ENCODE measurements at places on chromosomes 7 and 10.

- DNase-seq = no peak
Observed at GRCh38 chr7:122532406-122533269, 166.3 kb downstream of the RNF133 start.

DNA sequence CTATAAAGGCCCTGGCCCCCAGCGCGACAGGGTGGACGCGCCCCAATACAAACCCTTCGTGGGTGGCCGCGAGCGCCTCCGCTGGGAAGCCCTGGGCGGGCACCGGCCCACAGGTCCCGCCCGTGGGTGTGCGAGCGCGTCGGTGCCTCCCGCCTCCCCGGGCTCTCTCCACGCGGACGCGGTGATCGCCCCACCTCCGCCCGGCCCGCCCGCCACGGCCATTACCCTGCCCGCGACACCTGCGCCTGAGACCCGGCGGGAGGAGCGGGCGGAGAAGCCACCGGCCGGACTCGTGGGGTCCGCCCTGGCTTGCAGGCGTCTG lies 81.2 kb downstream of the PAX2 start:
- DNase-seq = no peak

DNA sequence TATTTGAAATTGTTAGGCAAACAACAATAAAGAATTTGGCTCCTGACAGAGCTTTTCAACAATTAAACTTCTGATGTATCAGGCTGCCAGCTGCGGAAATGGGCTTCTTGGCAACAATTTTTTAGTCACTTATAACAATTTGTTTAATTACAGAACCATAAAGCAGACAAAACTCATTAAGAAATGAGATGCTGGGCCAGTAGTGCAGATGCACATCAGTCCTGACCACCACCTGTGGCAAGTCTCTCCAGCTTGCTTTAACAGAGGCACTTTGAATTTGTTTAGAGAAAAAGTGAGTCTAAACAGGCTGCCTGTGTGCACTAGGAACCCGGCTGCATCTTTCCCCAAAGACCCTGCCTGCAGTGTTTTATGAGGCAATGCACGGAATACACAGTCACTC lies 1124.4 kb downstream of the NXPH1 start:
- no peak for DNase-seq

DNA sequence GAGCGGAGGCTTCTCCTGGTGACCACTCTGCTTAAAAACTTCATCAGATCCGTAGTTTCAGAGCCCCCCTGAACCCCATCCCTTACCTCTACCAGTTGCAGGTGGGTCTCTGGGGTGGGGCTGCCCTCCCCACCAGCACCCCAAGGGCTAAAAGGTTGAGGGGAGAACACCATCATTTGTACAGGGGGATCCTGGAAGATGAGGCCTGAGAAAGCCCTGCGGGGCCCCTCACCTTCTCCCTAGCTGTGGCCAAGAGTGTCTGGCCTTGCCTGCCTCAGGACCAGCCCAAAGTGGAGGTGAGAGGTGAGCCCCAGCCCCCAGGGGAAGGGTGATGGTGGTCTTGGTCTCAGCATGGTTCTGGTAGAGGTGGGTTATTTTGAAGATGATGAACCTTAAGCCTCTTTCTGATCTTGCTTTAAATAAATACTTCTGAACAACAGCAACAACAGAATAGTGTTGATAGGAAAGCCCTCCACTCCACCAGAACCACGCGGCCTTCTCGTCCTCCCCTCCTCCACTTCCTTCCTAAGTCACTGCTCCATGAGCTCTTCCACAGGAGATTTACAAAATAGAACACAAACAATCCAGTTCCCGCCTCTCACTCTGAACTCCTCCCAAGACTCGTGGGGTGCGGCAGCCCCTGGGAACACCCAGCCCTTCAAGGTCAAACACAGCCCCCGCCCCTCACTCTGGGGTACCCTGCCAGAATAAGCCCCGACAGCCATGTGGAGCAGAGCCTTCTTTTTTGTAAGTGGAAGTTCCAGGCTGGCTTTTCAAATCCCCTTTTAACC lies 169.1 kb downstream of the EGFR start:
- DNase-seq = no peak

DNA sequence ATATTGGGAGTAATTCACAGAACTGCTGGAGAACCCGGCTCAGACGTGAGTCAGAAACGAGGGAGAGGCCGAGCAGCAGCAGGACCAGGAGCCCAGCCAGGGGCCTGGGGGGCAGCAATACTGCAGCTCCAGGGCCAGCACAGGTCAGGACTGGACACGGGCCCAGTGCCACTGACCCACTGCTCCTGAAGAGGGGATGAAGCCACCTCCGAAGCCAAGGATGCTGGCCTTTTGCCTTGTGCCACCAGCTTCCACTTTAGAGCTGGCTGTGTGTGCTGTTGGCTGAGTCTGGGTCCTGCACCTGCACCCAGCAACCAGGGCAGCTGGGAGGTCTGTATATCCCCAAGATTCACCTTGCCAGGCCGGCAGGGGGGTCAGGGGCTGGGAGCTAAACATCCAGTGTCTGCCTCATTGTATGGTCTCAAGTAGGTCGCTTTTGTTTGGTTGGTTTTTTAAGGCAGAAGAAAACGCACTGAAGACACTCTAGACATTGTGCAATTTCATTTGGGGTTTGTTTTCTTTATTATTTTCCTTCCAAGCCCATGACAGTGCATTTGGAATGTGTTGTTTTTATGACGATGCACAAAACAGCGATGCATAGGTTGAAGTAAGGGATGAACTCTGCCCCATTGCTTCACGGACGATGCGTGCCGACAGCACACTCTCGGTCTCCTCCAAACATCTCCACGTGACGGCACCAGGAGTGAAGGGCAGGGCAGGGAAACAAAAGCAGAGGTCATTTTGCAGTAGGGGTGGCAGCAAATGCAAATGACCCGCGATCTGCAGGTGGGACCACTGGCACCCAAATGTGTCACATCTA lies 27.7 kb upstream of the INSIG1 start:
- DNase-seq = no peak

DNA sequence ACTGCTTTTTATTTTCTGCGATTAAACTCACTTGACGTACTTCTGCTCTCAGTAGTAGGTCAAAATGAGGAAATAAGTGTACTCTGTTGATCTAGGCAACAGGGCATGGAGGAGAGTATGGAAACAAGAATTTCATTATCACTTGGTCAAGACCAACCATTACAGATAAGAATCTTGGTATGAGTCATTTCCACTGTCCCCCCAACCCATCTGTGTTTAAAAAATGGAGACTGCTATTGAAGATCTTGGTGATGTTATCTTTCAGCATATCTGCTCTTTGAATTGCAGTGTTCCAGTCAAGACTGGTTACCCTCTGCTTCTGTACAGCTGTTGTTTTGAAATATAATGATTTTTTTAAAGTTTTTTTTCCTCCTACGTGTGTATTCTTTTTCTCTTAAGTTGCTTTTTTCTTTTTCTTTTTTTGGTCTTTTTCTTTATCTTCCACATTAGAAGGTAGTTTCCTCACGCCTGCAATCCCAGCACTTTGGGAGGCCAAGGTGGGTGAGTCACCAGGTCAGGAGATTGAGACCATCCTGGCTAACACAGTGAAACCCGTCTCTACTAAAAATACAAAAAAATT lies 11.7 kb downstream of the STAM start:
- no peak for DNase-seq

- peak; percentile 25 for DNase-seq
Observed at GRCh38 chr7:5282543-5283316, at the start of gene SLC29A4. Gene SLC29A4, plus strand, starts transcription at chr7:5282943. Its CDS starts 4,874 bp downstream, at chr7:5287817.

GRCh38 chr10:53536322-53536721 lies 763.7 kb upstream of the MBL2 start:
- no peak for DNase-seq

DNA sequence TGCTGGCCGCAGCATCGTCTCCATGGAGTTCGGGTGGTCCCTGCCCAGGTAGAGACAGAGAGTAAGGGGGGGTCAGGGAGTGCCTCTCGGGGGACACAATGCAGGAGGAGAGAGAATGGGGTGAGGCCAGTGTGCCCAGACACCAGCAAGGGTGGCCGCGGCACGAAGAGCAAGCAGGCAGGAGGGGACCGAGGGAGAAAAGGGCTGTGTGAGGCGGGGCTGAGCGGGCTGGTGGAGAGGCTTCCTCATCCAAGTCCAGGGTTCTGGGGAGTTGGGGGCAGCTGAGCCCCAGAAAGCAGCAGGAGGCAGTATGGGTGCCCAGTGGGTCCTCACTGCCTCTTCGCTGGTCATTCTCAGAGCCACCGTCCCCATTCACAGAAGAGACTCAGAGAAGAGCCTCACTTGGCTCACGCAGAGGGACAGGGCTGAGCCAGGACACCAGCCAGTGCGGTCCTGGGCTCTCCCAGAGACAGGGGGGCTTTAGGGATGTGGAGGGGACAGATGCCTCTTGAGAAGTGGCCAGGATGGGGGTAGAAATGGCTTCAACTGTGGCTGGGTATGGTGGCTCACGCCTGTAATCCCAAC lies 78.9 kb downstream of the MICALL2 start:
- DNase-seq = no peak

- DNase-seq = no peak
Observed at GRCh38 chr7:103499976-103500375, 54.0 kb upstream of the SLC26A5 start.

DNA sequence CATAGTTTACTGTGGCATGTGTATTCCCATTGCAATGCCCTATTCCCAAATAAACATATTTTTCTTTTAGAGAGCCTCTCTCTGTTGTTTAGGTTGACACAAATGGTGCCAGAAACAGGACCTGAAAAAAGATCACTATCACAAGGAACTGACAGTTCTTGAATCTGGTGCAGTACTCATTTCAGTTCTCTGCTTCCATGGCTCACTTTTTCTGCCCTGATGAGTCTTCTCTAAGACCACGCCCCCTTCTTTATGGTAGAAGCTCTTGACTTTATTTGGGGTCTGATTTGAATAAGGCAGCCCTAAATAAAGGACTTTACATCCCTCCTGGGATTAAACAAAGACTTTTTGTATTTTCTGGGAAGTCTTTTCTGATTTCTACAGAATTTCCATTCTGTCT lies 3.5 kb upstream of the CCDC126 start:
- no peak for DNase-seq

DNA sequence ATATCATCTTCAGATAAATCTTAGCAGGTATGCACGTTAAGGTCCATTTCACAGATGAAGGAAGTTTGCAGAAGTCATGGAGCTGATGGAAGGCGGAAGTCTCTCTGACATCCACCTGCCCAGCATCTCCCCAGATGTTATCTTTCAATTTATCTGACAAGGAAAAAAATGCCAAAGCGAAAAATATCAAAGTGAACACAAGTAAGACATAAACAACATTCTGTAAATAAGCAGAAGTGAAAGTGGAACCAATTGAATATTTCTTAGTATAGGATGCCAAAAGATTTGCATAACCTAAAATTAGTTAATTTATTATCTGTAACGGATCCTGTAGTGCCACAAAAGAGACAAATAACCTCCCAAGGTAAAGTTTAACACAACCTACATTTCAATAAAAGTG lies 73.6 kb upstream of the NEBL start:
- DNase-seq = no peak

DNA sequence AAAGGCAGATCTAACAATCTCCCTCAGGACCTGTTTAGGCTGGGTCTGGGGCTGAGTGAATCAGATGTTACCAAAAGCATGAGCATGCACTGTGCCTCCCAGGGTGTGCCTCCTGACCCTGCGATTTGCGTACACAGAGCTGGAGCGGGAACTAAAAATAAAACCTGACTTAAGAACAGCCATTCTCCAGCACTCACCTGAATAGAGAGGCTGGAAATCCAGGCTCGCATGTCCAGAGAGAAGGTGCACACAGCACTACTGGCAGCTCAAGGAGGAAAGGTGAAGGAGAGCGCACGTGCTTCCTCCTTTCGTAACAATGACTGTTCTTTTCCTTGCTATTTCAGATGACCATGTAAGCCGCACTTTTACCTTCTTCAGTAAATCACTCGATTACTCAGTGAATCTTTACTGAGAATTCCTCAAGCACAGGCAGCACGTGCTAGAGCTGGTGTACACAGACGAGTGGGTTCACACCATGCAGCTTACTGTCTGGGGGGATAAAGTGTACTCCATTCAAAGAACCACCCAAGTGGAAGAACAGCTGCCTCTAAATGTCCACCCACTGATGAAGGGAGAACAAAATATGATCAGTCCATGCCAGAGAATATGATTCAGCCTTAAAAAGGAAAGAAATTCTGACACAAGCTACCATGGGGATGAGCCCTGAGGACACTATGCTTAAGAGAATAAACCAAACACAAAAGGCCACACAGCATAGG lies 45.6 kb downstream of the SFMBT2 start:
- no peak for DNase-seq

- DNase-seq = no peak
Observed at GRCh38 chr7:132065193-132065988, 509.0 kb upstream of the PODXL start.

GRCh38 chr7:16604054-16604453 lies 41.5 kb downstream of the ANKMY2 start:
- no peak for DNase-seq

DNA sequence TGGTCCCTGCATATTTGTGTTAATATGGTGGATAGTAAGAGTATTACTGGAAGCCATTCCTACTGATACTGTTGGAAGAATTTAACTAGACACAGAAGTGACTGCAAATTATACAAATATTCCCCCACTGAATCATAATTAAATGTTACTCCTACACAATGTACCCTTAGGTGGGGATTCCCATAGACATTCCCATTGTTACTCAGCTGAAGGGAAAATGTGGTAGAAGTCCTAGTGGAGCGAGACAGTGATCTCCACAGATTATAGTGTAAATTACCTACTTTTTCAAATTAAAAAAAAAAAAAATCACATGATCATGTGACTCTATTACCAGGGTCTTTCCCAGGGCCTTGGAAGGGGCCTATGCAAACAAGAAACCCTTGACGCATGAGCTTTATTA lies 611.8 kb downstream of the LRMDA start:
- DNase-seq = no peak

GRCh38 chr7:3867863-3868262 lies 566.8 kb downstream of the SDK1 start:
- DNase-seq = no peak

- no peak for DNase-seq
Observed at GRCh38 chr7:91824201-91824600, 56.3 kb downstream of the MTERF1 start.

DNA sequence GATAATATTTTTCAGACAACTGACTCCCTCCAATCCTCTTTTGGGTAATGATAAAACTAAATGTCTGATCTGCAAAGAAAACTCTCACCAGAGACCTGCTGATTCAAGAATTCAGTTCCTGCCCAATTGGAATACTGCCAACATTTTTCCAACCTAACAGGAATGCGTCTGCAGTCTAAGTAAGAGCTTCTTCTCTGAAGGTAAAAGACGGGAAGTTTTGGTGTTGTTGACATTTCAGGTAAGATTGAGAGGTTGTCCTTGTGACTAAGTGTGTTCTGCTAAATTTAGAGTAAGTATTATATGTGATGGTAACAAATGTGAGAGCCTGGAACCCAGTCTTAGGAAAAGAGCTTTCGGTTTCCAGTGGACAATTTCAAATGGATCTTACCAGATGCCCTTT lies 17.6 kb downstream of the IFIT5 start:
- DNase-seq = no peak
